ENCODE measurements at places on chromosomes 7 and 10.

- DNase-seq, result no peak
These were observed 11.7 kb upstream of the ARPC1B start for GRCh38 chr7:99362801-99363200.

DNA sequence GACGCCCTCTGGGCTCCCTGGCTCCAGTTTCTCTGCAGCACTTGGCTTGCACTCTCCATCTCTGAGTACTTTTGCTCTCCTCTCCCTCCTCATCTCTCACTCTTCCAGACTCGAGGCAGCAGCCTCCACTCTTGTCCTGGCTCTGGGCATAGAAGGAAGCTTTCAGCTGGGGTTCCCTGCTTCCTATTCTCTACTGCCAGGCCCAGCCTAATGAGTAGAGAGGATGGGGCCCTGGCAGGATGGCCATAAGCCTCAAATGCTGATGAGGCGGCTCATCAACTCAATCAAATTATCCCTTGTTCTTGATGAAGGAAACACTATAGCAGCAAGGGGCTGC, 55.8 kb downstream of the NEURL1 start:
- no peak for DNase-seq

DNA sequence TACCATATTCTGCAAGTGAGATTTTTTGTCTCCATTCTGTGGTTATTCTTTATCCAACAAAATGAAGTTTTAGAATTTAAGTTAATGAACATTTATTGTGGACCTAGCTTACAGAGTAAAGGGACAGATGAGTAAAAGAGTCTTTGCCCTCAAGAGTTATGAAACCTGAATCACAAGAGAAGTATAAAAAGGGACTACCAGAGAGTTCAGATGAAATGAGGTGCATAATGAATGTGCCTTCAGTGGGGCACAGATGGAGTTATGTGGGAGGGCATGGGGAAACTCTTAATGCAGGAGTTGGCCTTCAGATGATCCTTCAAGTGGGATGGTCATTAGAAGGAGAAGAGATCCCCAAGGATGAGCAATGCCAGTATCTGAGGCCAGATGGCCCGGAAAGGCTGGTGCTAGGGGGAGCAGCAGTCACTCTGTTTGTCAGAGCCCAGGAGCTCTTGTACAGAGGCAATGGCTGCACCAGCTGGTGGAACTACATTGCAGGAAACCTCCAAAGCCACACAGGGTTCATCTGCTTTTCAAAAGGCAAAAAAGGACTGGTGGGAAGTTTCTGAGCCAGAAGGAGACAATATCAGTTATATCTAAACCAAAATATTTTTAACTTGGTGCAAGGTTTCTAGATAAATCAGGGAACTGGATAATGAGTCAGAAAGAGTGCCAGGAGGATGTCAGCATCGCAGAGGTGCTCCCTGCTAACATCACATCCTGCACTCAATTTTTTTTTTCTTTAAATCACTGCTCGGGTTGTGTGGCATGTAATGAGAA, 162.0 kb downstream of the KLF6 start:
- DNase-seq, result peak; percentile 25

DNA sequence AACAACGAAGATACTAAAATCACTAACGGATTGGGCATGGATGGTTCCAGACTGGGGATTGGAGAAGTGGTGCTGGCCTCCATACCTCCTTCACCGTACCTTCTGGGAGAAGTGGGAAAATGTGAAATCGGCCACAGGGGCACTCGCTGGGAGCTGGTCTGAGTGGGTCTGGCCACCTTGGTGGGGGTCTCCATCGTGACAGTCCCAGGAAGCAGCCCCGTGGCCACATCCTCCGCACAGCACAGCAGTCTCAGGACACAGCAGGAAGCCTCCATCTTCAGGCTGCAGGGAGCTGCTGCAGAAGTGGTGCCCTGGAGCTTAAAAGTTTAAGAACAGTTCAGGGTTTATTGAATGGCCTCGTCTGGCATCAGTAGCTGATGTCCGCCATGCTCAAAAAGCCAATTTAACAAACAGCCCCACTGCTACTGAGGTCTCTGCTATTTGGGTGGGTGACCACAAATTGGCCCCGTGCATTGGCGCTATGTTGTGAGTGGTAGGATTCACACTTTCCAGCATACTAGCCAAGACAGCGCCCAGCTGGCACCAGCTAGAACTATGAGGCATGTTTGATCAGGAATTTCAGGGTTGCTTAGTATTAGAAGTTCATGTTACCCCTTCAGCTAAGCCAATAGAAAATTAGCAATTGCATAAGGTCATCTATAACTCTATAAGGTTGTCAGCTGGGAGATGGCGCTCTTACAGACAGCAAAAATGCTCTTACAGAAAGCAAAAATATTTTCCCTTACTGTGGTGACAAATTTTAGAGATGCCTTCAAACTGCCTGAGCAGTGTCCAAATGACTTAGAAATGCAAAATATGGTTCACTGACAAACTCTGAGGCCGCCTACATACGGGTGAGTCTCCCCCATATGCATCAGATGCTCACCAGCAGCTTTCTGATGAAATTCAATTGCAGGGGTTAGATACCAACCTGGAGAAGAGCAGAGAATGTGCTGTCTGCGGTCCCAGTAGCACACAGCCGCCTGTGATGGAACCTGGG, 17.0 kb downstream of the PKD1L1 start:
- no peak for DNase-seq

DNA sequence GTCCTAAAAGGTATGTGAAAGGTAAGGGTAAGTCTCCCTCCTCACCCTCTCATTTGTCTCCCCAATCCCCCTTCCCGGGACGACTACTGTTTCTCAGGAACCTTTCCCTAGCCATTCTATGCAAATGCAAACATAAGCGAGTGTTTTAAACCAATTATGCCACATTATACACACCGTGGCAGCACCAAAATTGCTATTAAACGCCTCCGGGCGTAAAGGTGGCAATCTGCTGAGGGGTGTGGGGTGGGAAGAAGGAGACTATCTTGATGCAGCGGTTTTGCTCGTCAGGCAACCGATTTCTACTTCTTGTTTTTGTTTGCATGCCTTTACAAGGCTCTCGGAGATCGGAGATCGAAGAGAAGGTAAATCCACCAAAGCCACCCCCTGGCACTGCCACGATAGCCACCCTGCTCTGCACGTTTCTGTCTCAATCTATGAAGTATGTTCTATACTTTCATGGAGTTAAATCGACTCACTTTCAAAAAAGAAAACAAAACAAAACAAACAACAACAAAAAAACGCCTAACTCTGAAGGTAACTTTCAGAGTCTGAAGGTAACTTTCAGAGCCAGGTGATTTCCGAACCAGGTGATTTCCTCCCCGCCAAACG, 46.0 kb upstream of the CDK1 start:
- DNase-seq, result no peak

DNA sequence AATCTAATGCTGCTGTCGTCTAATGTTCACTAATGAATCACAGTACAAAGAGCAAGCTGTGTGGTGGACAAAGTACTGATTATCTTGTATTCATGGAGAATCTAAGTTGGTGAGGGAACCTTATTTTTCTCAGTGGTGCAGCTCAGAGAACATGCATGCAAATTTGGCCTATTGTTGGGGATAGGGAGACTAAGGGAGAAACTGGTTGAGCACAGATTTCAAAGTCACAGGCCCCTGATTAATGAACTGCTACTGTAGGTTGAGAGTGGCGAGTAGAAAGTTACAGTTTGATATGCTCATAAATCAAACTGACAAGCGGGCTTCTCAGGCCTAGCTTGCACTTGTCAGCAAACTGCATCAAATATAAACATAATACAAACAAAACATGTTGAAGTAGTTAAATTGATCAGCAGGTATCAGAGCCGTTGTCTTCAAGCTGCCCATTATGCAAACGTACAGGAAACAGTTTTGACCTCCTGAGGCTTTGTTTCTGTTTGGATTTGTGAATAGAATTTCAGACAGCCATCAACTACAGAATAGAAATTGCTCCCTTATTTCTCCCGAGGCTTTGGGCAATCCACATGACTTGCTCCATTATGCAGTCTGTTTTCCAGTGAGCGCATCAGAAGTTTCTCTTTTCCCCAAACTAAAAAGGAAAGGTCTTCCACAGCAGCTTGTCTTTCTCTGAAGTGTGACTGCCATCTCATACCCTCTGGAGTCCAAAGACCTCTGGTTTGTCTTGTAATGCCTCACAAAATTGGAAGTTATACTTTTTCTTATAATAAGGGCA, 215.8 kb downstream of the FOXP2 start:
- DNase-seq, result no peak

DNA sequence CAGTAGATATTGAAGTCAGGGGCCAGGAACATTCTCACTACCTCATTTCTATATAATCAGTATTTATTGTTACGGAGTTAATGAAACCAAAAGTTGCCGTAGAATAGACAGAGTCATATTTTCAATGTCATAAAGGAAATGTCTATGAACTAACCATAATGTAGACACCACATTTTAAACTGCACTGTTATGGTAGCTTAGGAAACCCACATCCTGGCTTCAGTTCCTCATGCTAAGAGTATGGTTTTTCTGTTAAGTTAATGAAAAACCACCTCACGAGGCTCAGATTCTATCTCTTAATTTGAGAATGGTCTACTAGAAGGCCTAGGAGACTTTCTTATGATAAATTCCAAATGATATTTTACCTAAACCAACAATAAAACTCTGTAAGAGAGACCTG, 166.5 kb downstream of the TMEM26 start:
- no peak for DNase-seq

GRCh38 chr7:139853506-139854123, 24.6 kb downstream of the TBXAS1 start:
- DNase-seq, result no peak

DNA sequence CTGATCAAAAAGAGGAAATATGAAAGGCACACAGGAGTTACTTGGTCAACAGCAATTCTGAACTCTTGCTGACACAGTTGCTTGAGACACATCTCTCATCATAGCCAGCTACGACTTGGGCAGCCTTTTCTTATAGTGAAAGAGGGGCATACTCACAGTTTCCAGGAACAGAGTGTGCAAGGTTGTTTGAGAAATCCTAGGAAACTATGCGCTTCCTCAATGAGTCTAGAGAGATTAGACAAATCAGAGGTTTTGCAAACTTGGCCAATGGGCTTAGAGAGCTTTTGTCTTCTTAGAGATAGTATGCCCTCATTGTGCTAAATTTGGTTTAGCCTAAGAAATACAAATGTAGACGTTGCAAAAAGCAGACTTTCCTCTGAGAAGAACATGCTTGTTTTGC, 370.4 kb downstream of the HGF start:
- DNase-seq, result no peak

- DNase-seq, result no peak
These were observed 75.2 kb downstream of the CLEC2L start for GRCh38 chr7:139598642-139599041.

GRCh38 chr7:30396389-30396788, 82.2 kb downstream of the NOD1 start:
- no peak for DNase-seq

DNA sequence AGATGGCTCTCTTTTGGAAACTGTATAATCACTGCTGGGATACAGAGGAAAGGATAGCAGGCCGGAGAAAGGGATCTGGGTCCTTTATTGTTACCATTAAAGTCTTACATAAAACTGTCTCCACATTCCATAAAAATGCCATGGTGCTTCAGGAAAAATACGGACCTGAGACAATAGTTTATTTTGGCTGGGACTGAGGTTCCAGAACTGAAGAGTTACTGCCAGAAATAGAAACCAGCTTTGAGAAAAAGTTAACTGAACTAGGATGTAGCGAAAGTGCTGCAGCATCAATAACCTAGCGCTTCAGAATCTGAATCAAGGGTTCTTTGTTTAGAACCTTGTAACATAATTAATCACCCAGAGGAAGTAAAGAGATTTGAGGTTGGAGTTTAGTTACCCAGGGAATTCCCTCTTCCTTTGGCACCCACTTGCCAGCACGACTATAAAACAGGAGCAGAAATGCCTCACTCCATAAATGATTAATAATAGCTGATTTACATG, 38.0 kb downstream of the MEOX2 start:
- no peak for DNase-seq

GRCh38 chr10:27771231-27771630, 25.6 kb upstream of the MKX start:
- DNase-seq, result no peak

GRCh38 chr10:35339942-35340341, 3.6 kb downstream of the CCNY start:
- no peak for DNase-seq

GRCh38 chr7:146119002-146119401, 2.4 kb downstream of the CNTNAP2 start:
- no peak for DNase-seq

DNA sequence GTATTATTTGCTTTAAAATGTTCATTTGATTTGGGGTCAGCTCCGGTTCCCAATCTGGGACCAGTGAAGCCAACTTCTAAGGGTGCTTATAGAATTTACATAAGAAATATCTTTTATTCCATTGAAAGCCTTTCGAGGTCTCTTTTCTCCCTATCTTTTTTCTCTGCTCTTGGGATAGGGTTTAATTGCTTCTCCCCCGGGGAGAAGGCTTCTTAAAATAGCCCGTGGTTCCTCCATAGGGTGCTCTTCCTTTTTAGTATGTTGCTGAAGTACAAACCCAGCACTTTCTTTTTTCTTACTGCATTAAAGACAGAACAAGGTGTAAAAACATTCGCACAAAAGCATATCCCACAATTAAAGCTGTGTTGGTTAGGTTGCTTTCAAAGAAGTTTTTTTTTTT, 107.5 kb downstream of the POU6F2 start:
- no peak for DNase-seq

DNA sequence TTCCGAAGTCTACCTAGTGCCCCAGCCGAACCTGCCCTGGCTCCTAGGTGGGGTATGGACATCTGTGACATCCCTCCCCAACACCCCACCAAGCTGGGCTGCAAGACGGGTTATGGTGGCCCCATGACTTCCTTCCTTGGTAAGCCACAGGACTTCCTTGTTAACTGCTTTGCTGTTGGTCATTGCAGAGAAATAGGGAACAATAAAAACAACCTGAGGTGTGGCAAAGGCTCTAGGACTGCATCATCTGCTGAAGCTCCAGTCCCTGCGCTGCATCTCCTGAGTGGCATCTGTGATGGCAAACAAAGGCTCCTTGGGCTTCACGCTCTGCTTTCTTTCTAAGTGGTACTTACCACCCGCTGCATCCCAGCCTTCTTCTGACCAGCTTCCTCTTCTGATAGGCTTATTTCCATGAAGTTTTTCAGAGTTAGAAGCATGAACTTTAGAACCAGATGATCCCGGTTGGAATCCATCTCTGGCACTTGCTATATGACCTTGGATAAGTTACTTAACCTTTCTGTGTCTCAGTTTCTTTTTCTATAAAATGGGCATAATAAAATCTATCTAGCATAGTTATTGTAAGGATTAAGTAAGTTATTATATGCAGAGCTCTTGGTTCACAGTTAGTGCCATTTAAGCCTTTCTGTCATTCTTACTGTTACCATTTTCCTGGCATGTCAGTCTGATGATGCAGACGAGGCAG, 216.8 kb downstream of the RPS24 start:
- no peak for DNase-seq

- DNase-seq, result no peak
These were observed 34.5 kb downstream of the MKI67 start for GRCh38 chr10:128091636-128092210.

Measured in stimulated activated CD4-positive, alpha-beta T cell treated with anti-CD3 and anti-CD28 coated beads, Interleukin-15, amount 100 ng/mL, for 48 hours (primary cell).